ENCODE measurements at places on chromosomes 2 and 18. TPM values are rescaled to one million over a fixed set of nuclear protein-coding genes. Genes with fewer than 3 reads are reported as not detected.

- DNase-seq: no peak
Measured at GRCh38 chr2:241974851-241975592, 105.5 kb downstream of the RTP5 start.

Gene ACSL3
- total RNA-seq: 113 TPM

Gene GALNT3
- 5.6 TPM for total RNA-seq

Gene ALK
- 6.5 TPM for total RNA-seq

DNA sequence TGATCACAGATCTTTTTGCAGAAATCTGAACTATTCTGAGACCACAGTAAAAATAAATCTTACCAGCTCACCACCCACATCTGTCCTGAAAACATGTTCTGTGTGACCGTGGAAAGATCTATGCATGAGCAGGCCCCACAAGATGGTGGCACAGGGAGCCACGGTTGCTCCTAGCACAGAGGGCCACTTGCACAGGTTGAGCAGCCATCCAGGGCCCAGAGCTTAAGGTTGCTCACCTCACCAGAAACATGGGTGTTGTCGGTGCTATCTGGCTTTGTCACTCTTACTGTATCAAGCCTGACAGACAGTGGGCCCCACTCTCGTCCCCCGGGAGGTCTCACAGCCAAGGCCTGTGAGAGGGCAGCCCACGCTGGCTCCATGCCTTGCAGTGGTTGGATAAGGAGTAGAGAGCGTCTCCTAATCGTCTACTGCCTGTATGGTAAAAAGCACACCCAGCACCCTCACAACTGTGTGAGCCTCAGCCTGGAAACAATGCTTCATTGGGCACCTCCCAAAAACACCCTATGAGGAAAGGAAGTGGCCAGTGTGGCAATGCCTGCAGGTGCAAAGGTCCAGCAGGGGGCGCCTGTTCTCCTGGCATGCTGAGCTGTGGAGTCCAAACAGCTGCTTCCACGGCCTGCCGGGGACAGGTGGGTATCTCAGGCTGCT is 19.6 kb downstream of the TUBB6 start:
- DNase-seq: peak; percentile 51

- DNase-seq: no peak
Measured at GRCh38 chr2:1794821-1795220, 50.5 kb upstream of the PXDN start.

- DNase-seq: no peak
Measured at GRCh38 chr18:4096486-4096885, 358.6 kb downstream of the DLGAP1 start.
